ENCODE measurements at places on chromosomes 12 and 14.

- DNase-seq: no peak
These were observed 11.3 kb upstream of the TBX3 start for GRCh38 chr12:114695305-114695592.

- no peak for DNase-seq
These were observed 286.7 kb upstream of the CRY1 start for GRCh38 chr12:107379852-107380567.

DNA sequence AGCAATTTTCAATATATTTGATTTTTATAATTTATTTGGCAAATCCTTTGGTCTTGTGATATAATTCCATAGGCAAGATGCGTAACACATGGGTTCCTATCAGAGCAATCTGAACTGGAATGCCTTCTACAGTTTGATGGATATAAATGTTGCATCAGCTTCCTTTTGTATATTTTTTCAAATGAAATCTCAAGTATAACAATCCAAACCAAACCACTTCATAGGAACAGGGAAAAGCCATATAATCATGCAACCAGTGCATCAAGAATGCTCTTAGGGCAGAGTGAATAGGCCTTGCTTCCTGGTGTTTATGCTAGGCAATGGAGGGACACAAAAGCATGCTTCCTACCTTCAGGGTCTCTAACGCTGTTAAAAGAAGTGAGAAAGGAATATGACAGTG lies 34.5 kb downstream of the EFCAB11 start:
- no peak for DNase-seq

DNA sequence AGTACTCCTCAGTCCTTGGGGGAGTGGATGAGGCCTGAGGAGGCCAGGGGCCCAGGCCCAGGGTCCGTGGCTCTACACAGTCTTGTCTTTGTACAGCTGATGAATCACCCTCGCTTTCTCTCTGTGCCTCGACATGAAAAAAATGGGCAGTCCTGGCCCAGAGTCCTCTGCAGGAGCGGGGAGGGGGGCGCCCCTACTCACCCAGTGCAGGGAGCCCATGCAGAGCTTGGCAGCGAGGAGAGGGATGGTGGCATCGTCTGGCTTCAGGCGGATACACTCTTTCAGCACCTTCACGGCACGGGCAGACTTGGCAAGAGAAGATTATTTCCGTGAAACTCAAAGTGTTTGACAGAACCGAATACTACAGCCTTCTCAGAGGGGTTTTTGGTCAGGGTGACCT lies 159.3 kb downstream of the TTC7B start:
- no peak for DNase-seq

- DNase-seq: no peak
These were observed 151.4 kb upstream of the AVPR1A start for GRCh38 chr12:63302269-63302940.

- no peak for DNase-seq
These were observed 1885.8 kb upstream of the SEL1L start for GRCh38 chr14:83419420-83419819.

- no peak for DNase-seq
These were observed 4.6 kb downstream of the AHNAK2 start for GRCh38 chr14:104973385-104974145.

- DNase-seq: no peak
These were observed 146.6 kb downstream of the NRXN3 start for GRCh38 chr14:78316786-78317185.

DNA sequence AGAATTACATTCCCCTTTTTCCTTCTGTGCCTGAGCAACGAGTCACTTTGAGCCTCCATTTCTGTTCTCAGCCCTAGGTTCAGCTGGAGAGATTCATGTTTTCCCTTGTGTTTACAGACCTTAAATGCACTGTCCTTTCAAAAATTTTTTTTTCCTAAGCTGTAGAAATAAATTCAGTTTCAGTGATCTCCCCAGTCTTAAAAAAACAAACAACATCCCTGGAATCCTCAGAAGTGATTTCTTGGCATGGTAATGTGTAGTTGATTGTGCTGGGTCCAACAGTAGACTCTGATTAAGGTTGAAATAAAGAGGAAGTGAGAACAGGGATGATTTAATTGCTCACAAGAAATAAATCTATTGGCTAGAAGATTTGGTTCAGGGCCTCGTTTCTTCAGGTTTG lies 89.3 kb downstream of the NTN4 start:
- DNase-seq: no peak

DNA sequence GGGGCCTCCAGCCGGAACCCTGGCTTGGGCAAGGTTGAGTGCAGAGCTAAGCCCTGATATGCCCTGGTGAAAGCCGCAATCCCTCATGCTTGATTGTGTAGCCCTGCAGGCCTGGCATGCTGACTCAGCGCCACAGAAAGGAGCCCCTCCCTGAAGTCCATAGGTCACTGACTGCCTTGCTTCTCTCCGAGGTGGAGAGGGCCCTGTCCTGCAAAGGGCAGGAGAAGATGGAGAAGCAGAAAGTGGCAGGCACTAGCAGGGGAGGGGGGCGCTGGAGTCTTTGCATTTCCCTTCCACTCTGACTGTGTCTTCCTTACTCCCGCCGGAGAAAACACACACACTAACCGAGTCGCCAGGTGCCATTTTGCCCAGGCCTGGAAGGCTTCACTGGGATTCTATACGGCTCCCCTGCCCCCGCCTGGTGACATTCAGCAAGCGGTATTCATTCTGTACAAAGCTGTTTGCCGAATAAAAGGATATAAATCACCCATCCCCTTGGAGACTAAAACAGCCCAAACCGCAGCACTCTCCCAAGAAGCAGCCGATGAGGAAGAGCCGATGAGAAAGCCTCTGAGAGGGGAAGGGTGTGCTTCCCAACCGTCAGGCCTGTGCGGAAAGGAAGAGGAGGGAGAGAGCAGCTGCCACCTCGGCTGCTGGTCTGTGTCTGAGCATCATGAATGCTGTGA lies 69.8 kb downstream of the SLC6A12 start:
- DNase-seq: no peak

GRCh38 chr12:47652521-47653234 lies 53.2 kb downstream of the RPAP3 start:
- peak; percentile 1 for DNase-seq

Data from hypothalamus (tissue), 51 donors.